Panc1 (cell line): ENCODE measurements at places on chromosomes 4 and X. TPM values are rescaled to one million over a fixed set of nuclear protein-coding genes. Genes with fewer than 3 reads are reported as not detected.

- H3K4me1 ChIP-seq, result no peaks in the 10 kb centered on the region
- no peak overlapping the region for H3K4me3 ChIP-seq
- no peak for DNase-seq
- H3K36me3 ChIP-seq, result no peaks in the 10 kb centered on the region
- no peaks in the 10 kb centered on the region; the same call in 1 of the 2 replicates for H3K27me3 ChIP-seq
- H3K27ac ChIP-seq, result no peak overlapping the region
Observed at GRCh38 chr4:124414276-124415040, 298.1 kb downstream of the ANKRD50 start.

DNA sequence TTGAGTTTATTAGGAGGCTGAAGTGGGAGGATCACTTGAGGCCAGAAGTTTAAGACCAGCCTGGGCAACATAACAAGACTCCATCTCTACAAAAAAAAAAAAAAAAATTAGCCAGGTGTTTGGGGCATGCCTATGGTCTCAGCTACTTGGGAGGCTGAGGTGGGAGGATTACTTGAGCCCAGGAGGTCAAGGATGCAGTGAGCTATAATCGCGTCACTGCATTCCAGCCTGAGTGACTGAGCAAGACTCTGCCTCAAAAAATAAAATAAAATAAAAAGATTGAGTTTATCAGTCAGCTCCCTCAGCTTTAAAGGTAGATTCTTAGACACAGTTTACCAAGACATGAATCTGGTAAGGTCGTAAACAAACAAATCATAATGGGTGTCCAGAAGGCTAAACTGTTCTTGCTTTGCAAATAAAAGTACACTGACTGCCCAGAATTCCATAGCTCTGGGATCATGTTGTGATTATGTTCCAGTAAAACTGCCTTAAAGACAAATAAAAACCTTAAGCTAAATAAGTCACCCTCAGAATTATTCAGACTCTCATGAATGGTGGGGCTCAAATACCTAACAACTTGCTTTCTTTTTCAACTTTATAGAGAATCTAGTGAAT is 18.7 kb downstream of the APOO start:
- H3K4me3 ChIP-seq, result no peak overlapping the region
- no peaks in the 10 kb centered on the region for H3K36me3 ChIP-seq
- no peaks in the 10 kb centered on the region for H3K27me3 ChIP-seq
- peaks cover 16% of the 10 kb centered on the region for H3K4me1 ChIP-seq
- DNase-seq, result no peak

Gene BCLAF3
- total RNA-seq, result 6.0 TPM

Gene SLC9A7
- 80.4 TPM for total RNA-seq

DNA sequence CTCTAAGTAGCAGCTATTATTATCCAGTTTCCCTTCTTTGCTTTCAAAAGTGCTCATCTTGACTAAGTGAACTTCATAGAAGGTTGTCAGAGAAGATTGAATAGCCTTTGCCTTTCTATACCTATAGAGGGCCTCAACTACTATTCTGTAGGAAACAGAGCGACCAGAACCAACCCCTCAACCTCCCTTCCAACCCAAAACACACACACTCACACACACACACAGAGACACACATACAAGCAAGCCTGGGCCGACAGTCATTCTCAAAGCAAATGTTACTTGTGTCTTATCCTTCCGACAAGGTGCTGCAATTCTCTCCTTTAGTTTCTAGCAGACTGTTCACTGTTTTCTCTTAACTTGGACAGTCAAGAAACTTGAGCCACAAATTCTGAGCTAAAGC is 201.6 kb downstream of the DCTD start:
- H3K4me3 ChIP-seq, result no peak overlapping the region
- no peaks in the 10 kb centered on the region for H3K4me1 ChIP-seq
- no peaks in the 10 kb centered on the region for H3K27me3 ChIP-seq
- no peaks in the 10 kb centered on the region for H3K36me3 ChIP-seq
- H3K27ac ChIP-seq, result no peak overlapping the region
- no peak for DNase-seq

- no peaks in the 10 kb centered on the region for H3K36me3 ChIP-seq
- H3K27ac ChIP-seq, result no peak overlapping the region
- no peaks in the 10 kb centered on the region; the same call in 1 of the 2 replicates for H3K27me3 ChIP-seq
- no peak overlapping the region for H3K4me3 ChIP-seq
- DNase-seq, result no peak
Observed at GRCh38 chr4:78562687-78563086, 11.1 kb downstream of the ANXA3 start.

GRCh38 chrX:10233173-10233572 is 76.4 kb downstream of the CLCN4 start:
- H3K4me3 ChIP-seq, result no peak overlapping the region
- H3K27me3 ChIP-seq, result no peaks in the 10 kb centered on the region
- no peak for DNase-seq
- H3K4me1 ChIP-seq, result no peaks in the 10 kb centered on the region

GRCh38 chr4:73406548-73406875 is 2.4 kb downstream of the ALB start:
- H3K4me3 ChIP-seq, result no peak overlapping the region
- H3K36me3 ChIP-seq, result no peaks in the 10 kb centered on the region
- DNase-seq, result no peak
- no peak overlapping the region for H3K27ac ChIP-seq
- no peaks in the 10 kb centered on the region for H3K4me1 ChIP-seq
